ENCODE measurements at places on chromosomes 13 and 19. TPM values are rescaled to one million over a fixed set of nuclear protein-coding genes. Genes with fewer than 3 reads are reported as not detected.
A peak's percentile ranks its signal among the peaks of the same experiment; 100 is the strongest.

The LSR gene
- total RNA-seq = 47.9 TPM

DNA sequence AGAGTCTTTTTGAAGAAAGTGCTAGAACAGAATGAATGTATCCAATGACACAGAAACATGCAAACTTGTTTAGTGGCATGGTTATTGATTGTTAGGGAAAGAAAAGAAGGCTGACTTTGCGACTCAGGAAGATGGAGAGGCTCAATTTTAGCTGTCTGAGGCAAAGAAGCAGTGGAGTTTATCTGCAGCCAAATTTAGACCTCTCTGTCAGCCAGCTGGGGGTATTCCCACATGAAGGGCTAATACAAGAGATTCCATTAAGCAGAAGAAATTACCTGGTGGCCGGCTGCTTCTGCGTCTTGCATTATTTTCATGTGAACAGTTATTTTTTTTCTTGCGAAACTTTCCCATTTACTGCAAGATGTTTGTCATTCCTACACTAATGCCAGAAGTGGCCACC lies 240.2 kb upstream of the NBEA start:
- no peak overlapping the region for H3K4me3 ChIP-seq
- no peaks in the 10 kb centered on the region for H3K36me3 ChIP-seq
- no peak for DNase-seq
- H3K4me1 ChIP-seq = no peaks in the 10 kb centered on the region
- no peak overlapping the region for H3K27ac ChIP-seq
- H3K27me3 ChIP-seq = no peaks in the 10 kb centered on the region

DNA sequence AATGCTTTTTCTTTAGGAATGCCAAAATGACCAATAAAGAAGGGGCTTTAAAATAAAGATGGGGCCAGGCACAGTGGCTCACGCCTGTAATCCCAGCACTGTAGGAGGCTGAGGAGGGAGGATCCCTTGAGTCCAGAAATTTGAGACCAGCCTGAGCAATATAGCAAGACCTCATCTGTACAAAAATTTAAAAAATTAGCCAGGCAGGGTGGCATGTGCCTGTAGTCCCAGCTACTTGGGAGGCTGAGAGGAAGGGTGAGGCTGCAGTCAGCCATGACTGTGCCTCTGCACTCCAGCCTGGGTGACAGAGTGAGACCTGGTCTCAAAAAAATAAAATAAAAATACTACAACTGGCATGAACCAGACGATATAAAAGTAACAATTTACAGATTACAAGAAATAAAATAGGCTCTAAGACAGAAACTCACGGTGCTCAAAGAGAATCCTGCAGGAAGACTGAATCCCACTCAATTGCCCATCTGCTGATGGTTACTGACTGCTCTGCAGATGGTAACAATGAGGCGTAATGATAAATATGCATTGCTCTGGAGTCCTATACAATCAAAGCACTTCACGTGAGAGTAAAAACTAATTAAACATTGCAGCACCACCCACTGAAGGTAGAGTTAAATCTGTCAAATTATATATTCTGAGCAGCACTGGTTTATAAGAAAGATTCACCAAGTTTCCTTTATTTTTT lies 93.2 kb downstream of the LHFPL6 start:
- no peaks in the 10 kb centered on the region for H3K36me3 ChIP-seq
- DNase-seq = no peak
- no peak overlapping the region for H3K27ac ChIP-seq
- H3K27me3 ChIP-seq = no peaks in the 10 kb centered on the region
- no peaks in the 10 kb centered on the region for H3K4me1 ChIP-seq
- H3K4me3 ChIP-seq = no peak overlapping the region

The PTPRH gene
- not detected for total RNA-seq

The OR7D2 gene
- total RNA-seq = not detected

- H3K27me3 ChIP-seq = no peaks in the 10 kb centered on the region
- H3K4me3 ChIP-seq = no peak overlapping the region
- no peak overlapping the region for H3K27ac ChIP-seq
- no peaks in the 10 kb centered on the region for H3K4me1 ChIP-seq
- DNase-seq = no peak
- no peaks in the 10 kb centered on the region for H3K36me3 ChIP-seq
These were observed 34.7 kb upstream of the RANBP3 start for GRCh38 chr19:6012426-6013170.

The ZNF835 gene
- total RNA-seq = 0.82 TPM

- no peaks in the 10 kb centered on the region for H3K27me3 ChIP-seq
- no peak overlapping the region for H3K4me3 ChIP-seq
- no peak overlapping the region for H3K27ac ChIP-seq
- no peaks in the 10 kb centered on the region for H3K36me3 ChIP-seq
These were observed 15.2 kb downstream of the CCNA1 start for GRCh38 chr13:36447501-36447900.

The MRPL57 gene
- 10.5 TPM for total RNA-seq

The FFAR1 gene
- not detected for total RNA-seq

The NLRP9 gene
- total RNA-seq = not detected

GRCh38 chr19:47750752-47751151 lies 5.4 kb downstream of the NOP53 start:
- peaks cover 51% of the 10 kb centered on the region for H3K4me1 ChIP-seq
- peaks cover 80% of the 10 kb centered on the region for H3K36me3 ChIP-seq
- DNase-seq = no peak
- H3K4me3 ChIP-seq = no peak overlapping the region
- H3K27me3 ChIP-seq = no peaks in the 10 kb centered on the region
- H3K27ac ChIP-seq = no peak overlapping the region

The GPR42 gene
- total RNA-seq = 0.14 TPM

DNA sequence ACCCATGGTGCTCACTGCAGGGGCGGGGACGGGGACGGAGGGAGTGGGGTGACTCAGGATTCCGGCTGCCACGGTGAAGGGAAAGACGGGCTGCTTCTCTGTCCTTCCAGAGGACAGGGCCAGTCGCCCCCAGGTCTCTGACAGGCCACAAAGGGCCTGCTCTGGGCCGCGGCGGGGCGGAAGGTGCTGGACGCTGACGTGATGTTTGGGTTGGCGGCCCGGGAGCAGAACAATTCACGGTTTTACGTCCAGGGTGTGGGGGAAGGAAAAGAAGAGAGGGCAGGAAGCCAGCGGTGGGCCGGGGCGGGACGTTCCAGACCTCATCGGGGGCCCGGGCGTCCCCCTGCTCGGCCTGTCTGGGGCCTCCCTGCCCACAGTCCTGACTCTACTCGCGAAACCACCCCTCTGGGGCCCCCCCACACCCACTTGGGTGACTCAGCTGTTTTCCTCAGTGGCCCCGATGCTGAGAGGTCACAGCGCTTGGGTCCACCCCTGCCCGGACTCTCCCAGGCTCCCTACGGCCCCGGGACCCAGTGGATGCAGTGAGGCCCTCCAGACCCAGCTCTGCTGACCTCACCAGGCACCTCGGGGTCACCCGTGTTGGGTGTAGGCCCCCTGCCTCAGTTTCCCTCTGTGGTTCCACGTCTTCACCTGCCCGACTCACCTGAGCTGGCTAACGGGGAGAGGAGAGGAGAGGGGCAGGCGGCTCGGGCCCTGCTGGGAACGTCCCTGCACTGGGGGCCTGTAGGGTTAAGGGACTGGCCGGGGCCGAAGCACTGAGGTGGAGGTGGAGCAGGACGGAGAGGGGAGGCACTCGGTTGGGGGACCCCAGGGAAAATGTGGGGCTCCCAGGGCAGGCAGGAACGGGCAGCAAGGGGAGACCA lies 29.2 kb downstream of the PIP5K1C start:
- DNase-seq = peak; percentile 35
- peak overlapping the region; percentile 12 for H3K4me3 ChIP-seq
- H3K27me3 ChIP-seq = no peaks in the 10 kb centered on the region
- no peak overlapping the region for H3K27ac ChIP-seq

The LILRA1 gene
- 0.27 TPM for total RNA-seq

The ZNF471 gene
- 2.2 TPM for total RNA-seq

- DNase-seq = no peak
- H3K4me1 ChIP-seq = no peaks in the 10 kb centered on the region
- no peak overlapping the region for H3K27ac ChIP-seq
- no peaks in the 10 kb centered on the region for H3K36me3 ChIP-seq
- H3K4me3 ChIP-seq = no peak overlapping the region
- no peaks in the 10 kb centered on the region for H3K27me3 ChIP-seq
These were observed 81.6 kb downstream of the DACH1 start for GRCh38 chr13:71785361-71785760.

The TMPRSS9 gene
- total RNA-seq = not detected

DNA sequence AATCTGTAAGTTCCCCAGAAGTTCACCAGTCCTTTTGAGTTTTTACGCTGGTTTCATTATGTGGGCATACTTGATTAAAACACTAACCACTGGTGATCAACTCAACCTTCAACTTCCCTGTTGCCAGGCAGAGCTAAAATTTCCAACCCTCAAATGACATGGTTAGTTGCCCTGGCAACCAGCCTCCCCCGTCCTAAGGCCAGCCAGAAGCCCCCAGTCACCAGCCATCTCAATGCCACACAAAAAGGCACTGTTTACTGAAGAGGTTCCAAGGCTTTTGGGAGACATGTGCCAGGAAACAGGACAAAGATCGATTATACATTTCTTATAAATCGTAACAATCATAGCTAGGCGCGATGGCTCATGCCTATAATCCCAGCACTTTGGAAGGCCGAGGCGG lies 1.6 kb downstream of the ZNF649 start:
- no peak for DNase-seq
- no peak overlapping the region for H3K27ac ChIP-seq
- peaks cover 24% of the 10 kb centered on the region for H3K36me3 ChIP-seq
- H3K27me3 ChIP-seq = peaks cover 5% of the 10 kb centered on the region
- H3K4me1 ChIP-seq = peaks cover 14% of the 10 kb centered on the region
- no peak overlapping the region for H3K4me3 ChIP-seq

- peaks cover 17% of the 10 kb centered on the region for H3K4me1 ChIP-seq
- H3K27me3 ChIP-seq = no peaks in the 10 kb centered on the region
- no peak for DNase-seq
- no peak overlapping the region for H3K27ac ChIP-seq
- H3K36me3 ChIP-seq = no peaks in the 10 kb centered on the region
These were observed 7.7 kb downstream of the ATP4B start for GRCh38 chr13:113650275-113650674.

The GPC6 gene
- total RNA-seq = not detected

The SULT2A1 gene
- not detected for total RNA-seq

DNA sequence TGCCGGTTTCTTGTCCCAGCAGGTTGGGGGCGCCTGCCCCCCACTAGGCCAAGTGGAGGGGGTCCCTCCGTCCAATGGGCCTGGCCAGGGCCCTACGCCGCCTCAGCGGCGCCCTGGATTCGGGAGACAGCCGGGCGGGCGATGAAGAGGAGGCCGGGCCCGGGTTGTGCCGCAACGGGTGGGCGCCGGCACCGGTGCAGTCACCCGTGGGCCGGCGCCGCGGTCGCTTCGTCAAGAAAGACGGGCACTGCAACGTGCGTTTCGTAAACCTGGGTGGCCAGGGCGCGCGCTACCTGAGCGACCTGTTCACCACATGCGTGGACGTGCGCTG lies 6.2 kb downstream of the KCNJ14 start:
- no peak overlapping the region for H3K4me3 ChIP-seq
- DNase-seq = no peak
- no peaks in the 10 kb centered on the region for H3K4me1 ChIP-seq
- H3K27me3 ChIP-seq = no peaks in the 10 kb centered on the region
- H3K27ac ChIP-seq = no peak overlapping the region
- H3K36me3 ChIP-seq = peaks cover 9% of the 10 kb centered on the region

The TUBB4A gene
- total RNA-seq = 0.88 TPM

DNA sequence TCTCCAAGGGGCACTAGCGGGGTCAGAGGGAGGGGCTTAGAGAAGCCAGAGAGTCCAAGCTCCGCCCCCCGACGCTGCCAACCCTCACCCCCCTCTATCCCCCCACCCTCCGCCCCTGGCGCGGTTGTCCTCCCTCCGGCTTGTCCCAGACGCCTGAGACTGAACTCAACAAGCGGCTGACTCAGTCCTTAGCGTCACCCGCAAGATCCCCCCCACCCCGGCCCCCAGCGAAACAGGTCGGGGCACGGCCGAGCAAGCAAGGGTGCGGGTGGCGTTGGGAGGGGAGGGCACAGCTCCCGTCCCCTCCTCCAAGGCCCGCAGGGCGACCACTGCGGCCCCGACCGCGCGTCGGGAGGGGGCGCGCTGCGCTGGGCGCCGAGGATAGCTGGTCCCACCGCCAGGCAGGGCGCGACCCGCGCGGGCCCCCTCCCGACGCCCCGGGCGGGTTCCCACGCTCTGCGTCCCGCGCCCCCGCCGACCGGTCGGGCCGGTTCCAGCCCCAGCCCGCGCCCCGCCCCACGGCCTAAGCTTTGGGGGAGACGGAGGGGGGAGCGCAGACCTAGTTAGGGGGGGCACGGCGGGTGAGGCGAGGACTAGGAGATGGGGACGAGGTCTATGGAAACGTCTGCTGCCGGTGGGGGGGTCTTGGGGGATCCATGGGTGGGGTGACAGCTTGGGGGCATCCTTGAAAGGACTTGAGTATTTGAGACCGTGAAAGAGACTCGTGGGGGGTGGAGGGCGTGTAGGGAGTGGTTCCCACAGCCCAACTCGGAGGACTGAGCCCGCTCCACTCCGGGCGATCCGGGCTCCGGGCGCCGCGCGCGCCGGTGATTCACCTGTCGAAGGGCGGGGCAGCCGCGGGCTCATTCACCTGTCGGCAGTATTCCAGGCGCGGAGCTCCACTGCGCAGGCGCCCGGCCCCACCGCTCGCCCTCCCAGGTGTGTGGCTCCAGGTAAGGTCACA lies 5.1 kb downstream of the NOTCH3 start:
- H3K4me1 ChIP-seq = peaks cover 19% of the 10 kb centered on the region
- DNase-seq = no peak
- peaks cover 48% of the 10 kb centered on the region for H3K27me3 ChIP-seq
- H3K36me3 ChIP-seq = no peaks in the 10 kb centered on the region
- no peak overlapping the region for H3K27ac ChIP-seq

DNA sequence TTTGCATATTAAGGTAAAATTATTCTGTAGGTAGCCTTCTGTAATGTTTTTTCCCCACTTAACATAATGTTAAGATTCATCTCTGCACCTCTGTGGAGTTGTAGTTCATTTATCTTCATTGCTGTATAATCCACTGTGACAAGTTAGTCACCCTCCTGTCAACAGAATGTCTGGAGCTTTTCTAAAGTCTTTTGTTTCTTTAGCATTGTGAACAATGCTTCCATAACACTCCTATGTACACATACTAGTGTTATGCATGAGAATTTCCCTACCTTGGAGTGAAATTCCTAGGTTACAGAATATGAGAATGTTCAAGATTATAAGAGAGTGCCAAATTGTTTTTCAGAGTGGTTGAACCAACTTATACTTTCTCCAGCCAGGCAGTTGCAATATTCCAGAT lies 113.5 kb downstream of the COG6 start:
- no peaks in the 10 kb centered on the region for H3K27me3 ChIP-seq
- H3K4me1 ChIP-seq = peaks cover 4% of the 10 kb centered on the region
- no peak overlapping the region for H3K27ac ChIP-seq
- no peaks in the 10 kb centered on the region for H3K36me3 ChIP-seq
- DNase-seq = no peak

GRCh38 chr19:9644472-9644871 lies 23.4 kb upstream of the ZNF561 start:
- no peak overlapping the region for H3K27ac ChIP-seq
- no peaks in the 10 kb centered on the region for H3K4me1 ChIP-seq
- H3K4me3 ChIP-seq = no peak overlapping the region
- peaks cover 7% of the 10 kb centered on the region for H3K36me3 ChIP-seq
- no peaks in the 10 kb centered on the region for H3K27me3 ChIP-seq
- DNase-seq = no peak

The ZNF667 gene
- 3.6 TPM for total RNA-seq

The MEF2B gene
- total RNA-seq = 3.0 TPM
